ENCODE measurements at places on chromosomes 1 and 21.
A peak's percentile ranks its signal among the peaks of the same experiment; 100 is the strongest.

DNA sequence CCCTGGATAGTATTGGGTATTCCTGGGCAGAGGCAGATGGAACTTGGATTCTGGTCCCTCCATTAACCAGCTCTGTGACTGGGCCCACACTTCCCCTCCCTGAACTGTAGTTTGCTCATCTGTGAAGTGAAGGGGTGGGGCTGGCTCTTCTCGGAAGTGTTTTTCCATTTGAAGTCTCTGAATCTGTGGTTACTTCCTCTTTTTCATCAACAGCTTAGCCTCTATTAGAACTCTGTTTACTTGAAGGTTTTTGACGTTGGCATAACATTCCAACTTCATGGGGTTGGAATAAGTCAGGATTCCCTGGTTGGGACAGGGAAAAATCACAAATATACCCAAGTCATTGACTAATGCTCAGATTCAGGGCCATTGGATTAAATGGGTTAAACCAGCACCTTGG lies 3.6 kb downstream of the KIAA0040 start:
- DNase-seq: no peak

- DNase-seq: peak; percentile 86
Measured at GRCh38 chr1:240399381-240399780, 212.6 kb downstream of the GREM2 start.

DNA sequence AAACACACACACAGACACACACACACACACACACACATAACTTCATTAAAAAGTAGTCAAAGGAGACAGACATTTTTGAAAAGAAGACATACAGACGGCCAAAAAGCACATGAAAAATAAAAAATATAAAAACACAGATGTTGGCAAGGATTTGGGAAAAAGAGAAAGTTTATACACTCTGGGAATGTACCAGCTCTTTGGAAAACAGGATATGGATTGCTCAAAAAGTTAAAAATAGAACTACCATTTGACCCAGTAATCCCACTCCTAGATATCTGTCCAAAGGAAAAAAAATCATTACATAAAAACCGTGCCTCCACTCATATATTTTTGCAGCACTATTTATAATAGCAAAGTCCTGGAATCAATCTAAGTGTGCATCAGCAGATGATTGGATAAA lies 128.4 kb upstream of the C21orf91 start:
- DNase-seq: no peak

- no peak for DNase-seq
Measured at GRCh38 chr1:15577691-15578090, 7.2 kb downstream of the AGMAT start.

DNA sequence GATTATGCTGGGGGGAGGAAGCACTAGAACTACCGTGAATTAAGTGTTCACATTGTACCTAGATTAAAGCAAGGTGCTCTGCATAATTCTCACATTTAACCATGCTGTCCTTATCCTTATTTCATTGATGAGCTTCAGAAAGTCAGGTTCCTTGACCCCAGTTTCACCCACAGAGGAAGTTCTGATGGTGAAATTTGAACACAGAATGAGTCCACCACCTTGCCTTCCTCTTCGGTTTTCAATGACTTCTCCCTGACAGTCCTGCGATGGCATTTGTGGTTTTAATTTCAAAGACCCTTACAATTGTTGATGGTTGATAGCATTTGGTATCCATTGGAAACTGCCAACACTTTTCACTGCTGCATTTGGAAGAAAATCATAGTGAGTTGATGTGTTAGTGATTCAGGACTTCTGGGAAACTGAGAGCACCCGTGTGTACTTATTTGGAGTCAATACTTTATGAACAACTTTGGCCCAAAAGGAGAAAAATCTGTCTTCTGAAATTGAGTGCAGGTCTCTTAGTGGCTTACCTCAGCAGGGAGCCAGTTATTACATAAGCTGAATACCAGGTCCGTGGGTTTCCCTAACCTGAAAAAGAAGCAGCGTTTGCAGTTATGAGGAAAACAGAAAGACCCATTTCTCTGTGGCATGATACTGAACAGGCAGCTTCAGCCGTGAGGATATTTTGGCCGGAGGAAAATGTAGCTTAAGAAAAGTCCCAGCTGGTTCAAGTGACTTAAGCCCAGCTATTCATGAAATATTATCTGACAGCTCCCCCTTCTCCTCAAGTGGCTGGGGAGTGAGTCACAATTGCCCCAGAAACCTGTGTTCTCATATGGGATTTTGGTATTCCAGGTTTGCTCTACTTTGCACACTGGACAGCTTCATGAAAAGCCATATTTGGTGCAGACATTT lies 47.5 kb downstream of the ROR1 start:
- peak; percentile 42 for DNase-seq
